ENCODE measurements at places on chromosomes 7 and 10.

GRCh38 chr7:44918029-44918428 is 32.7 kb upstream of the PURB start:
- no peak for DNase-seq

GRCh38 chr7:155284496-155285274 is 13.0 kb upstream of the INSIG1 start:
- no peak for DNase-seq

- DNase-seq: no peak
Observed at GRCh38 chr10:119919271-119919670, 26.7 kb downstream of the SEC23IP start.

GRCh38 chr7:112160130-112160770 is 45.9 kb downstream of the DOCK4 start:
- DNase-seq: no peak

GRCh38 chr10:43820663-43821062 is 172.0 kb upstream of the ZNF32 start:
- DNase-seq: no peak

GRCh38 chr10:23472181-23472580 is 33.3 kb downstream of the OTUD1 start:
- no peak for DNase-seq

DNA sequence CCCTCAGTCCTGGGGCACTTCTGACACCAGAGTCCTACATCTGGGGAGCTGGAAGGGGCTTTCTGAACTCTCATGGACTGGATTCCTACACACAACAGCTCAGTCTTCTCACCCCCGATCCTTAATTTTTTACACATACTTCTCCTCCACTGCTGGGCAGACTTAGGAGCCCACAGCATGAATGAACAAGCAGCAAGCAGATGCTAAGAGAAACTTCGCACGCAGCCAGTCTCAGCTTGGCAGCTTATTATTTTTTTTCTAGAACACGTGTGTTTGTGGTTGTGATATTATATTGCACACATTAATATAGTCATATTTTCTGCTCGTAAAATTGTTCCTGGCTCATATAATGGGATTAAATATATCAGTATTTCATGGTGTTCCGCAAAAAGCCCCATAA is 50.9 kb upstream of the LOXL4 start:
- no peak for DNase-seq

- DNase-seq: no peak
Observed at GRCh38 chr7:140304191-140304799, 94.0 kb downstream of the SLC37A3 start.

All from NT2/D1 (cell line).